ENCODE measurements at places on chromosomes 7 and 10.

GRCh38 chr7:16235147-16236114, 185.9 kb downstream of the CRPPA start:
- DNase-seq: no peak

- DNase-seq: no peak
Observed at GRCh38 chr7:81484261-81484660, 285.6 kb downstream of the HGF start.

- no peak for DNase-seq
Observed at GRCh38 chr7:22348379-22348778, 8.6 kb downstream of the RAPGEF5 start.

DNA sequence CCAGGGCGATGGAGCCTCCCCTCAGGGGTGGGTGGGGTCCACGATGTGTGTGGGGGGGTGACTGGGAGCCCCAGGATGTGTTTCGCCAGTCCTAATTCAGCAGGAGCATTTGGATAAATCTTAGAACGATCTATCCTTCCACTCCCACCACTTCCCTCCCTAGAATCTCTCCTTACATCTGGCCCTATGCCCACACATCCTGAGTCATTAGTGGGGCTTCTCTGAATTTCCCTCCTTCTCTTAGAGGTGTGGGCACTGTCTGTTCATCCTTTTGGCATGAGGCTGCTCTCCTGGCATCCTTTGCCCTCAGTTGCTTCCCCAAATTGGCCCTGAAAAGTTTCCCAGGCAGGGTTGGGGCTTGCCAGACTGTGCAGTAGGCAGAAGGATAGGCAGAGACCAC, 1.6 kb downstream of the GHRHR start:
- DNase-seq: no peak

DNA sequence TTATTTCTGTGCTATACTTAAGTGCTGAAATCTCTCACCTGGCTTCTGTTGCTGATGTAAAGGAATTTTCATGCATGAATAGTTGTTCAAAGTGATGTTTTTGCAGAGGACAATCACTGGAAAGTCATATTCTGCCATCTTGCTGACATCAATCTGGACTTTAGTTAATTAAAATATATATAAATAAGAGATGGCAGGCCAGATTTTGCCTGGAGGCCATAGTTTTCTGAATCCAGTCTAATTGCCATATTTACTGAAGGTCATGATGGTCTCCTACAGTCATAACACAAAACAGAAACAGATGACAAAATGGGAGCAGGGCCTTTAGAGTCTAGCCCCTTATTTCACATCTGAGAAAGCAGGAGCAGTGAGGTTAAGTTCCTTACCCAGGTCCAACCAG, 228.2 kb downstream of the HPSE2 start:
- DNase-seq: no peak

DNA sequence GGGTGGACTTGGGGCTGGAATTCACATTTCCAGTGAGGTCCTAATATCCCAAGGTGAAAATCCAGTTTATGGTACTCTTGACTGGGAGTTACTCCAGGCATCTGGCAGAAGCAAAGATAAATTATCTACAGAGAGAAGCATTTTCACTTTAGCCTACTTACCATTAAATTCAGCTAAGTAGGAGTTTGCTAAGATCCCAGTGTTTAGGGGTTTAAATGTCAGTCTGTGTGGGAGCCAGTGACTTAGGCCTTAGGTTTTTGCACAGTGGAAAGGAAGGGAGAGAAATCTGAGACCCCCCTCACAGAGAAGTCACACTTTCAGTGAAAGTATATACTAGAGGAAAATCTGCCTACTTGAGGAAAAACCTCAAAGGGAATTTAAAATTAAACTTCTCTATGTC, 134.2 kb downstream of the IQUB start:
- DNase-seq: no peak

All from stimulated activated CD8-positive, alpha-beta memory T cell treated with anti-CD3 and anti-CD28 coated beads, Interleukin-15, amount 100 ng/mL, for 4 hours (primary cell).